Inflammatory macrophage (primary cell): ENCODE measurements at places on chromosomes 3 and 15.

DNA sequence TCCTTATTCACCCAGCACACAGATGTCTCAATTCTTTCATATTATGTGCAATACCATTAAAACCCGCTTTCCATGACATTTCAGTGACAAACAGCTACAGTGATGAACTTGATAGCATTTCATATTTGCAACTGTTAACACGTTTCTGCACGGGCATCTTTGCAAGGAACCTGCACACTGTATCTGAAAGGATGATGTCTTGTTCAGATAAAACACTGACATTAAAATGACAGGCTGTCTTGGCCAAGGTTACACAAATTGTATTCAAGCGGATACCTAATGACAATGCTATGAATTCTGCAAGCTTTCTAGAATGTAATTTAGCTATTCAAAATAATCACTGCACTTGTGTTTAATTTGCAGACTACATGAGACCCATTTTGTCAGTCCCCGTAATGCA, 529.2 kb downstream of the FOXP1 start:
- DNase-seq = no peak

DNA sequence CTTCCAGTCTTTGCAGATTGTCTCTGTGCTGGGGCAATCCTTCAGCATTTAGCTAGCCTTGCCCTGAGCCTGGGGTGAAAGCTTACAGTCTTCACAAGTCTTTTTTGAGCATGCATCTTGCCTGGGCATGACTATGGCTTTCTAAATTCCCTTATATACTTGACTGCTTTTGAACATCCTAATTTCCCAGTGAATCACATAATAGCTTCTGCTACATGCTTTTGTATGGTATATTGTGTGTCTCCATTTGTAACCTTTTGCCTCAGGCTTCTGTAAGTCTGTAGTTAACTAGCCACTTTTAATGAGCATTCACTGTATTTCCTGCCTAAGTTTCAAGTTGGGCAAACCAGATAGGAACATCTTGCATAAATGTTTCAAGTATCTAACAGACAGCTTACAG, 76.8 kb downstream of the CHCHD4 start:
- DNase-seq = no peak

DNA sequence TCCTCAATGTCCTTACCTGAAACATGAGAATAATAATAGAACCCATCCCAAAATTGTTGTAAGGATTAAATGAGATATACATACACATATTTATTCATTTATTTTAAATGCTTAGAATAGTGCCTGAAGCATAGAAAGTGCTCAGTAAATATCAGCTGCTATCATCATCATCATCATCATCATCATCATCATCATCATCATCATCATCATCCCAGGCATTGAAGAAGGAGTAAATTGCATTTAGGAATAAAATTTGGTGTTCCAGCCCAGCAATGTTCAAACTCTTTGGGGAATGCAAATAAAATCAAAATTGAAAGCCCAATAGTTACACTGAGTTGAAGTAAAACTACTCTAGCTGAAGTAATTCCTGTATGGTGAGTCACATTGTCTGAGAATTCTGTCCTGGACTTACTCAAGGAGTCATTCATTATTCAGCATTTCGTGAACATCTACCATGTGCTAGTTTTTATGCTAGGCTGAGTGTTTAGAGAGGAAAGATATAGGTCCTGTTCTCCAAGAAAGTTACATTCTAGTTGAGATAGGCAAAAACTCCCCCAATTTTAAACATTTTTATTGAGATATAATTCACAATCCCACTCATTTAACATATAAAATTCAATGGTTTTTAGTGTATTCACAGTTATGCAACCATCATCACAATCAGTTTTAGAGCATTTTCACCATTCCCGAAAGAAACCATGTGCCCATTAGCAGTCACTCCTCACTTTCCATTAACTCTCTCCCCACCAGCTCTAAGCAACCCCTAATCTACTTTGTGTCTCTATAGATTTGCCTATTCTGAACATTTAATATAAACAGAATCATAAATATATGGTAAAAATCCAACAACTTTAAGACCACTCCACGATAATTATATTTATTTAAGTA, 107.2 kb downstream of the FRMD5 start:
- no peak for DNase-seq

DNA sequence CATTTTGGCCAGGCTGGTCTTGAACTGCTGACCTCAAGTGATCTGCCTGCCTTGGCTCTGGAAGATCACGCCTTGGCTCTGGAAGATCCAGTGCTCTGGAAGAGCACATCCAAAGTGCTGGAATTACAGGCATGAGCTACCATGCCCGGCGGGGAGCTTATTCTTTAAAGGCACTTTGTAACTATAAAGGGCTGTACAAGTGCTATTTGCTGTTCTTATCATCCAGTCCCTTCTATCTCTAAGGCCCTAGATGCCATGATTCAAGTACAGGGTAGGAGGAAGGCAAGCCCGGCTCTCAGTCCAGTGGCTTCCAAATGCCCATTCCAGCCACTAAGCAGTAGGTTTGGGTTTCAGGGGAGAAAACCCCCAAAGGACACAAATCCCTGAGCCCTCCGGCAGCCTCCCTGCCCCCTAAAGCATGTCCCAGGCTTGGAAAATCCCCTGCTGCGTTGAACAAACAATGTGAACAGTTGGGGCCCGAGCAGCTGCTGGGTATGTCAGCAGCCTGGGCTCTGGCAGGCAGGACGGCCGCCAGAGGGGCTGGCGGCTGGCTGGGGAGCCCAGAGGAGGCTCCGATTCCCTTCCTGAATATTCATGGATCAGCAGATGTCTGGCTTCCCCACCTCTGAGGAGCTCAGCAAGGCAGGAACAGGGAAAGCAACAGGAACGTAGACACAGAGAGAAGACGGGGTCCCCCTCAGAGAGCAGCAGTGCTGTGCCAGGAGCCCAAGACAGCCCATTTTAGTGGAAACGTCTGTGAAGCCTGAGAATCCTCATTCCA, 7.7 kb downstream of the IGDCC4 start:
- no peak for DNase-seq

- DNase-seq = no peak
Observed at GRCh38 chr3:122488262-122488973, 26.3 kb downstream of the KPNA1 start.

DNA sequence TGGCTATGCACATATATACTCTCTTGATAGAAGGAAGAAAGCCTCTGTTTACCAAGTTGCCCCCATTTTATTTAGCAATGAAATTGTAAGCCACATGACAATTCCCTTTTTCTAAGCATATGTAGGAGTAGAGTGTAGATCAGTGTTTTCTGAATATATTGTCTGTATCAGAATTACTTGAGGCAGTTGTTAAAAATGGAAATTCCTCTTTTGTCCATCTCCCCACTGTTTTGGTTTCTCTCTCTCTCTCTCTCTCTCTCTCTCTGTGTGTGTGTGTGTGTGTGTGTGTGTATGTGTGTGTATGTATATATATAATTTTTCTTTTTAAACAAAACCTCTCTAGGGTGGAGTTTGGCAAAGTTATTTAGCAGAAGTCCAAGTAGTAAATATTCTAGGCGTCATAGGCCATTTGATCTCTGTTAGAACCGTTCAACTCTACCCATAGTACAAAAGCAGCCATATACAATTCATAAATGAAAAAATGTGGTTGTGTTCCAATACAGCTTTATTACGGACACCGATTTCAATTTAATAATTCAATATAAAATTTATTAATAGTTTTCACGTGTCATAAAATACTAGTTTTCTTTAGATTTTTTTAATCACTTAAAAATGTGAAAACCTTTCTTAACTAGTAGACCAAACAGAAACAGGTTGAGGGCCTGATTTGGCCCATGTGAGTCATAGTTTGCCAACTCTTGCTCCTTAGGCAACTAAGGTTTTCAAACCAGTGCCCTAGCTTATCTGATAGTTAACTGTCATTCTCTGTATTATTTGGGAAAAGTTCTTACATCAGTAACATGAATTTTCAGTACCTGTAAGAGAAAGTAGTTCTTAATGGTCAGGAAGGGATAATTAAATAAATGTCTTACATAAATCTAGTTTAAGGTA, 39.8 kb downstream of the UBE2E1 start:
- no peak for DNase-seq

GRCh38 chr15:98719137-98719740, 70.9 kb downstream of the IGF1R start:
- no peak for DNase-seq

- peak; percentile 19 for DNase-seq
Observed at GRCh38 chr3:37458162-37459120, 284.1 kb upstream of the LRRFIP2 start.

DNA sequence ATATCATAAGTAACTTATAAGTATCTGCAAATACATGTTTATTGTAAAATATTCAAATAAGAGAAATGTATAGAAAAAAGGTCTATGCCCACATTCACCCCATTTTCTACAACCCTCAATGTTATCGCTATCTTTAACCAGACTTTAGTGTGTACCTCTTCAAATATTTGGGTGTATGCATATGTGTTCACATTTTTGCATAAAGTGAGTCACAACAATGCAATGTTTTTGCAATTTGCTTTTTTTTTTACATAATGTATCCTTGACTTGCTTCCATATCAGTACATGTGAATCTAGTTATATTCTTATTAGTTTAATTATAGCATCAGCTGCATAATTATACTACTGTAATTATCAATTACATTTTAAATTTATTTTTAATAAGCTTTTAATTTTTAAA, 117.3 kb upstream of the LYSMD4 start:
- DNase-seq = no peak

DNA sequence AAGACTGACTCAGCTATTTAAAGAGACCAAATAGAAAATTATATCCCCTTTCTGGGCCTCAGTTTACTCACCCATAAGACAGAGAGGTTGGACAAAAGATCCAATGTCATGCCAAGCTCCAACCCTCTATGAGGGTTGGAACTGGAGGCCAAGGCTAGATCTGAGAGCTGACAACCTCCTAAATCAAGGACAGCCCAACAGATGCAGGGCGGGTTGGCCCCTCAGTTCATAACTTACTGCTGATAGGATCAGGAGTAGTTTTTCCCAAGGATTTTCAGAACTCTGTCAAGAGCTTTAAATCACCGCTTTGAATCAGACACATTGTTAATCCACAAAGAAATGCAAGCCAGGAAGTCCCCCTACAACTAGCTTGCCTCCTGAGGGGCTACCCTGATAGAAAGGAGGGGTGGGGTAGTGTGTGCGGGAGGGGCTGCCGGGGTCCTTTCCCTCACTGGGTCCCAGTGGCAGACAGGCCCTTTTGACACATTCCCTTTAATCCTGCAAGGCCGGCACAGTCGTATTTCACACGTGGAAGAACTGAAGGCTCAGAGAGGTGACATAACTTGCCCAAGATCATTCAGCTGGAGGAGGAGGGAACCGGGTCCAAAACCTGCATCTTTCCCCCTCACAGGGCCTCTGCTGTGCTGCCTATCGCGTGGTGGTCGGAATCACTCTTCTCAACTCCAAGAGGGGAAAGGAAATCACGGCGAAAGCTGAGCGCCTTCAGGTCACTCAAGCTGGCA, 21.4 kb downstream of the BMF start:
- no peak for DNase-seq

DNA sequence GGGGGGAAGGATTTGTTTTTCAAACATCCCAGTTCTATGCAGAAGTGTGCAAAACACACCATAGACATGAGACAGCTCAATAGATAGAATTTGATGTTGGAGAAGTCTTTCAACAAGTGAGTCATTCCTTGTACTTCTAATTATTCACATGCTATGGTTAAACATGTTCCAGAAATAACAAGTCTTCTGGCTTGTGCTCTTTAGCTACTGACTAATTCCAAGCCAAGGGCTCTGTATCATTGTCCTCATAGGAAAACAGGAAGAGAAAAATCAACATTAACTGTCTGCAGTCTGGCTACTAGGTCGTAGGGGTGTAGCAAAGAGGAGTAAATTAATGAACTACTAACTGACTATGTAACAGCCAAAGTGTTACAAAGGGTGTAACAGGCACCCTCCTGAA, 25.8 kb downstream of the LDHAL6B start:
- peak; percentile 60 for DNase-seq

DNA sequence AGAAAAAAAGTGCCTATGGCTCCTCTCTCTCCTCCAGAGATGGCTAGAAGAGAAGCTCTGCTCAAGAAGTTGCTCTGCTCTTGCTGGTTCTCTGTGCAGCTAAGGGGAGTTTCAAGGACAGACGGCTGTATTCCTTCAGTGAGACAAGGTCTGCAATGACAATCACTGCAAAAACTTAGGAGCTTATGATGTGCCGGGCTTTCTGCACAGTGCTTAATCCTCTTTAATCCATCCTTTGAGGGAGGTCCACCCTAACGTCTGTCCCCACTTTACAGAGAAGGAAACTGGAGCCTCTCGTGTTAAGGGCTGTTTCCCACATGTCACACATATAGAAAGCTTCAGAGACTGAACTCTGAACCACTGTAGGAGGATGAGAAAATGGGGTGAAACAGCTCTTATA, 260.6 kb downstream of the MEX3B start:
- no peak for DNase-seq

GRCh38 chr3:171982828-171983227, 56.5 kb upstream of the FNDC3B start:
- no peak for DNase-seq

DNA sequence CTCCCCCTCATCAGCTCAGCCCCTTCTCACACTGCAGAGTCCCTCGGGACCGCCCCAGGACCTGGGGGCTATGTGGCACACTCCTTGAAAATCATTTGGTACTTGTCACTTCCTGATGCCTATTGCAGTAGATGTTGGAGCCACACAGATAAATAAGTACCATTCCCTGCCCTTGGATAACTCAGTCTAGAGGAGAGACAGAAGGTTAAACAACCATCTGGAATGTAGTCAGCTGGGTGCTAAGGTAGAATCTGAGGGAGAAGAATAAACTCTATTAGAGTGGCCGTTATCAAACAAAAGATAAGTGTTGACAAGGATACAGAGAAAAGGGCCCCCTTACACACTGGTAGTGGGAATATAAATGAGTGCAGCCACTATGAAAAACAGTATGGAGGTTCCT, 112.3 kb upstream of the NR2E3 start:
- DNase-seq = no peak

GRCh38 chr3:192685801-192686200, 41.5 kb downstream of the FGF12 start:
- no peak for DNase-seq

DNA sequence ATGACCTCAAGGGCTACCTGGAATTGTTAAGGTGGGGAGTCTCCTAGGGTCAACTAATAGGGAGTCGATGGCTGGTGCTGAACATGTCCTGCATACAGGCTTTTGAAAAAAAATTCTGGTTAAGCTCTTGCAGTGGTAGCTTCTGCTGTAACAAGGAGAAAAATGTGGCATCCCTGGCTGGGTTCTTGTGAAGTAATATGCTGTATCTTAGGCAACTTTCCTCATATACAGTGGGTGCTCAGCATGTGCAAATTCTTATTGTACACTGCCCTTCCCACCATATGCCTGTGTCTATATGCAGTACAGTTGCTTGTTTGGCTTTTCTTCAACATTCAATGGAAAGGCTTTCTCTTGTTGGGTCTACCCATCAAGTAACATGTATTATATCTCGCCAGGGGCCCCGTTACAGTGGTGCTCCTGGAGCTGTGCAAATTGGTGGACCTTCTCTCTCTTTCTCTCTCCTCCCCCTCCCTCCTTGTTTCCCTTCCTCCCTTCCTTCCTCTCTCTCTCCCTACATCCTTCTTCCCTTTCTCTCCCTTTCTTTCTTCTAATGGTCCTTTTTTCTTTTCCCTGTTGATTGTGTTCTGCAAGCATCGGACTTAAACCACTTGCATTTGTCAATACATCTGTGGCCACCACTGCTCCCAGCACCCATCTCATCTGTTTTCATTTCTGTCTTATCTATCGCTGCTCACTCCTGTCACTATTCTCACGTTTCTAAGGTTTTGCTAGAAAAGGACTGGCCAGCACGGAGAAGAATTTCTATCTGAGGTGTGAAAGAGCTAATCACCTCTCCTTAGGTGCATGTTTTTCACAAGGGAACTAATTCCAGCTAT, 35.2 kb downstream of the TGFBR2 start:
- DNase-seq = peak; percentile 64

- DNase-seq = no peak
Observed at GRCh38 chr3:81279481-81280379, 481.7 kb downstream of the GBE1 start.

- DNase-seq = no peak
Observed at GRCh38 chr15:56804279-56804678, 71.0 kb upstream of the ZNF280D start.
